ENCODE measurements at places on chromosomes 7 and 10.

- no peak for DNase-seq
These were observed 123.2 kb downstream of the NRP1 start for GRCh38 chr10:33211106-33211878.

- peak; percentile 84 for DNase-seq
These were observed at the start of gene DLG5 for GRCh38 chr10:77926566-77927401. Gene DLG5 (minus strand): TSS chr10:77926755. CDS start chr10:77926520, 235 bp downstream.

- DNase-seq = no peak
These were observed 98.8 kb downstream of the OAT start for GRCh38 chr10:124319926-124320391.

- DNase-seq = no peak
These were observed 64.3 kb downstream of the HOXA1 start for GRCh38 chr7:27031289-27032172.

DNA sequence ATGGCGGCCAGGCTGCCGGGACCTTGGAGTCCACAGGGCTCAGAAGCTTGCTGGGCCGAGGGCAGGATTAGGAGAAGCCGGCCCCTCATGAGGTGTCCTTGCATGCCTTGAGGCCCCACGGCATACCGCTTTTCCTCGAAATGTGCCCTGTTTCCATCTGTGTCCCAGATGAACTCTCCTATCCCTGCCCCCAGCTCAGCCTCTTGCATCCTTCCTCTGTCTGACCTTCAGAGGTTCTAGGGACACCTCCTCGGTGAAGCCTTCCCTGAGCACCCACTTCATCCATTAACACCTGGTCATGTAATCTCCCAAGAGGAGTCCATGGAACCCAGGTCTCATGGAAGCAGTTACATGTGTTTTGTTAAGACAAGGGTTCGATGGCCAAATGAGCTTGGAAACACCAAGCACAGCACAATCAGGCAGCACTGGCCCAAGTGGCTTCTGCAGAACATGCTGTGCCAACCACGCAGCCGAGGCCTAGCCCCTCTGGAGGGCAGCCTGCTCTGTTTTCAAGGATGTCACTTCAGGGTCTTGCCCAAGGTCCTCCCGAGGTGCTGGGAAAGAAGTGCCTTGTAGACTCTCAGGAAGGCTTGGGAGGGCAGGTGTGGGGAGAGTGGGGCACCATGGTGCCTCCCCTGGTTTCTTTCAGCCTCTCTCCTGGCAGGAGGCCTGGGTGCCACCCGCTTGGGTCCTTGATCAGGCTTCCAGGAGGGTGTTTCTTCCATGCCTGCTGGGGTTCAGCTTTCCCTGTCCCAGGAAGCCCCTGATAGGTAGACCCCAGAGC lies 124.3 kb downstream of the NEURL1 start:
- DNase-seq = no peak

DNA sequence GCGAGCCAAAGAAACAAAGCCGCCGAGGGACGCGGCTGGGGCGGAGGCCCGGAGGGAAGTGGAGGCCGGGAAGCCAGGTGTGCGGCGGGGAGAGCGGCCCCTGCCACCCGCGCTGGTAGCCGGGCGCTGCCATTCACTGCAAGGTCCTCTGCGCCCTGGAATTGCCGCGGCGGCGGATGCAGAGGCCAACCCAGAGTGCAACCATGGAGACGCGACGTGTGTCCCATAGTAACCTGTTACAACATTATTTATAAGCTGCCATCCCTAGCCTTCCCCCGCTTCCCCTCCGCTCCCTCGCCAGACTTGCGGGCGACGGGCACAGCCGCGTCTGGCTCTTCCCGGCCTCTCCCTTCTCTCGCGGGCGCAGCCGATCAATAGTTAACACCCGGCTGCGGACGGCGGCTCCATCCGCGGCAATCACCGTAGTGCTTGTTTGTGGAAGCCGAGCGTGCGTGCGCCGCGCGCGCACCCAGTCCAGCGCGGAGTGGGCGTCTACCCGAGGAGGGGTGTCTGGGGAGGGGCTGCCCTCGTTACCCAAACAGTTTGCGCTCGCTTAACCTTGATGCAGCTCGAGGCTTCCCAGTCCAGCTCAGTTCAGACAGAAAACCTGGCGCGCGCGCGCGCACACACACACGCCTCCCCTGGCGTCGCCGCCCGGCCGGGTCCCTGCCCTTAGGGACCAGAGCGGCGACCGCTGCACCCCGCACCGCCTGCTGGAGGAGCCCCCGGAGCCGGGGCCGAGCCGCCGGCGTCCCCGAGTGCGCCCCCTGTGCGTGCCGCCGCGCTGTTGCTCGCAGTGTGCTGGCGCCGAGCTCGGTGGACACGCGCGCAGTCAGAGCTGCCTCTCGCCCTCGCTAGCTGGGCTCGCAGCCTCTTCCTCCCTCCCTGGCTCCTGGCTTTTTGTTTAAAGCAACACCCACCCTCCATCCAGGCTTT lies 165.4 kb upstream of the DPP6 start:
- peak; percentile 14 for DNase-seq

DNA sequence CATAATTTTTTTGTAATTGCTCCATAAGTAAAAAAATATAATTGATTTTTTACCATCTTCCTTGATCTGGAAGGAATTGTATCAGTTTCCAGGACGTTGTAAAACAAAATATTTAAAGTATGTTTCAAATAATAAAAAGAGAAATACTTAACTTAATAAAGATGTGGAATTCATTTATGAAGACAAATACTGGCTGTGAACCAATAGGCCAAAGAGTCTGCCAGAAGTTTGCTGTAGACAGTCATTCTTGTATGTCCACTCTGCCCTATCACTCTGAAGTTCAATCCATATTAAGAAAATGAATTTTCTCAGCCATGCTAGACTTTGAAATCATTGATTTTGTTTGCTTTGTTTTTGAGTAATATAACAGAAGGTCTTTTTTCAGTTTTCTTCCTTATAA lies 256.4 kb downstream of the TRIL start:
- DNase-seq = no peak

GRCh38 chr7:128842674-128843641 lies 12.8 kb downstream of the FLNC start:
- no peak for DNase-seq

DNA sequence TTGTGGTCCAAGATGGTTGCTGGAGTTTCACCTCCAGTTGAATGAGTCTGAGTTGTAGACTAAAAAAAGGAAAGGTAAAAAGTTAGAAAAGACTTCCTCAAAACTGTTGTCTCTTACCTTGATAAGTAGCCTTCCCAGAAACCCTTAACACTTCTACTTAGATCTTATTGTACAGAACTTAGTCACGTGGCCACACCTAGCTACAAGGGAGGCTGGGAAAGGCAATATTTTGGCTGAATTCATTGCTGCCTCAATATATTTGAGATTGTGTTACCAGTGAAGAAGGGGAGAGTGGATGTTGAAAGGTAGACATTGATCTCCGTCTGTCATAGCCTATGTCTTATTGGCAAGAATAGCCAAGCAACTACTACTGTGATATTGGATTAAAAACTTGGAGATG lies 35.5 kb upstream of the VDAC2 start:
- no peak for DNase-seq

DNA sequence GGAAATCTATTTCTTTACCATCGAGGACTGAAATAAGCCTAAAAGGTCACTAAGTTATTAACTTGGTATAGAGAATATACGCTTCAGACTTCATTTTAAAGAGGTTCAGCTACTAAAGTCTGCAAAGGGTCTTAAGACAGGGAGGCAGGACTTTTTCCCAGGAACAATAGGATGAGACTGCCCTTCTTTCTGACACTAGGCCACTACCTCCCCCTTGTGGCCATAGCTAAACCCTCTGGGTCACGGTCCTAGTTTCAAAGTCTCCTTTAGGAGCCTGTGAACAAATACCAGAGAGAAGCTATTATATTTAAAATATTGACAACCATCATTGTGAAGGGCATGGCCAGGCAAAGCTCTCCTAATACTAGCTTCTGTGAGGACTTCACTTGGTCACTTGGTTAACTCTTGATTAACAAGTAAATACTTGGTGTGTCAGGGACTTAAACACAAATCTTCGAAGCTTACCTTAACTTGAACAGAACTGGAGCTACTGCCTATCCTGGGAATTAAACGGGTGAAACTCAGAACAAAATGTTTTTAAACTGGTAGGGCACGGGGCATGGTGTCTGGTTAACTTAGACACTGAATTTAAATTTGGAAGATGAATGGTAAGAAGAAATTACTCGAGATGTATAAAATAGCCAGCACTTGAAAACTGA lies 75.6 kb downstream of the CCDC6 start:
- peak; percentile 66 for DNase-seq

GRCh38 chr10:120824881-120825309 lies 26.3 kb upstream of the WDR11 start:
- DNase-seq = peak; percentile 35

DNA sequence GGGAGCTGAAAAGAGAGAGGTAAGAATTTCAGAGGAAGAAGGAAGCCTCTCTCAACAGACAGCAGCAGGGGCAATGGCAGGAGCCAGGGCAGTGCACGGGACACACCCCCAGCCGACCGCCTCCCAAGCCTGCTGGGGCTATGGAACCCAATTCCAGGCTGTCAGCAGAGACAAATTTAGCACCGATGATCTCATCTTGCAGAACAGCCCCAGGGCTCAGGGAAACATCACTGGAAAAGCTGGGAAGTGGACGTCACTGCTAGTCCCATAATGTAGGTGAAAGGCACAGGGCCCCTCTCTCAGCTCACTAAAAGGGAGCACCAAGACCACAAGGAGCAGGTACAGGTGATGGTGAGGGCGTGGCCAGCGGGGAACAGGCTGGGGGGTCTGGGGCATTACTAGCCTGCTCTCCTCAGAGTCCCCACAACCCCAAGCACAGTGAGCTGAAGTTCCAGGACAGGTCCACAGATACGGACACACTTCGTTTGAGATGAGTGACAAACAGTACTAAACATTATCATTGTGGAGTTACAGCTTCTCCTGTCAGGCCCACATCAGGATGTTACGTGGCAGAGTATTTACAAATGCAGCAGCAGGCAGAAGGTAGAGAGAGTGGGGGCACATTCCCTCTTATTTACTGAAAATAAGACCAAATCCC lies 103.7 kb downstream of the PLXNA4 start:
- DNase-seq = peak; percentile 13

DNA sequence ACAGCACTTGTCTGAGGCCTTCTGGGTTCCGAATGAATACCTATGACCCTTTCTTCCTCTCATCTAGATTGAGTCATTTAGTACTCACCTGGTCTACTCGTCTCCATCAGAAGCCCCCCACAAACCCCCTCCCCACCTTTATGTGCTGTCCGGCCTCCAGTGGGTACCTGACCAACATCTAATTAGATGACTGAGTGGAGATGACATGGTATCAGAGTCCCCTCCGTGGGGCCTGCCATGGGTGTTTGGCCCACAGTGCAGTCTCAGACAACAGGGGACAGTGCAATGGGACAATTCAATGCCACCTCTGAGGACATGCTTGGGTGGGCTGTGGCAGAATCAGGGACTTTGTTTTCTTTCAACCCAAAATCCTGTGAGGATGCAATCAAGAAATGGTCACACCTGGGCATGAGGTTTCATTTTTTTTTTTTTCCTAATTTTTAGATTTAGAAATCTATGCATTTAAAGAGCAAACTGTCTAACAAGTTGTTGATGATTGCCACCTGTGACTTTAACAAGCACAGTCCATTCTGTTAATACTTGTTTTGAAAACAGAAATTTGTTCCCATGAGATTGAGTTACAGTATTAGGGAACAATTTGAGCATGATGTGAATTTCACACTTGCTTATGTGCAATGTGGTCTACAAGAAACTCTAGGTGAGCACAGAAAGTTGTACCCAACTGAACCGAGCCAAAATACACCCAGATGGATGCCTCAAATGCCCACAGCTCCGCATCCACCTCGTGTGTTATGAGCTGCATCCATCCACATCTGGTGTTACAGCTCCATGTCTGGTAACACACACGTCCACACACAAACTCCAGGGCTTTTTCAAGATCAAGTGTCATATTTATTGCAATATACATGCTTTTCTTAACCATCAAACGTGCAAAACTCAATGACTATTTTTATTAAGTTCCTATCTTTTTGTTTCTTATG lies 27.5 kb downstream of the GPRIN2 start:
- DNase-seq = no peak

Data from urothelium cell line (cell line).